A549 treated with GW870086 at 1 μM for 4 hours (cell line): ENCODE measurements at places on chromosomes 2 and 18. TPM values are rescaled to one million over a fixed set of nuclear protein-coding genes. Genes with fewer than 3 reads are reported as not detected.

NOP58 gene
- 116 to 132 TPM (median 121 TPM) in 5 replicates for total RNA-seq

HOXD12 gene
- total RNA-seq, result not detected in 5 replicates

MAP3K20 gene
- total RNA-seq, result 27.5 to 36.2 TPM (median 33.3 TPM) in 5 replicates

IL36B gene
- total RNA-seq, result 0.13 TPM in 1 of 5 replicates, not detected in the others

CAVIN2 gene
- 22.2 to 35.7 TPM (median 34.2 TPM) in 5 replicates for total RNA-seq

IHH gene
- total RNA-seq, result 0.13 to 0.45 TPM (median 0.31 TPM) in 5 replicates

STK36 gene
- total RNA-seq, result 8.6 to 11.9 TPM (median 10.5 TPM) in 5 replicates

ZAP70 gene
- 0.08 TPM in 1 of 5 replicates, not detected in the others for total RNA-seq

PPP1R1C gene
- total RNA-seq, result 0.83 to 2.6 TPM (median 1.8 TPM) in 5 replicates

SALL3 gene
- total RNA-seq, result not detected in 5 replicates

PTPRM gene
- total RNA-seq, result 27.8 to 36.9 TPM (median 32.3 TPM) in 5 replicates

ARHGEF4 gene
- 7.6 to 10.6 TPM (median 10.3 TPM) in 5 replicates for total RNA-seq

METTL5 gene
- 65.0 to 79.5 TPM (median 69.9 TPM) in 5 replicates for total RNA-seq

KIAA2012 gene
- total RNA-seq, result not detected in 5 replicates

SNX17 gene
- 135 to 147 TPM (median 145 TPM) in 5 replicates for total RNA-seq

SCN9A gene
- total RNA-seq, result 2.6 to 5.0 TPM (median 4.2 TPM) in 5 replicates

TCF4 gene
- total RNA-seq, result 0.91 to 2.2 TPM (median 1.5 TPM) in 5 replicates

CFAP53 gene
- 0.26 to 0.43 TPM (median 0.30 TPM) in 5 replicates for total RNA-seq

LAMA1 gene
- 0.13 to 0.30 TPM (median 0.15 TPM) in 5 replicates for total RNA-seq

ABCB11 gene
- total RNA-seq, result 0.01 to 0.05 TPM (median 0.03 TPM) in 4 of 5 replicates, not detected in the other

SEPTIN2 gene
- total RNA-seq, result 220 to 280 TPM (median 269 TPM) in 5 replicates

RGPD3 gene
- total RNA-seq, result 0.07 to 0.14 TPM (median 0.13 TPM) in 5 replicates

ATP6V1B1 gene
- total RNA-seq, result 1.2 to 2.5 TPM (median 2.4 TPM) in 5 replicates

UGT1A10 gene
- 0.07 to 0.49 TPM (median 0.11 TPM) in 4 of 5 replicates, not detected in the other for total RNA-seq

ZC3H6 gene
- 0.11 to 0.48 TPM (median 0.32 TPM) in 5 replicates for total RNA-seq

DPYSL5 gene
- 2.9 to 5.5 TPM (median 4.7 TPM) in 5 replicates for total RNA-seq

CIAO1 gene
- 74.6 to 87.1 TPM (median 84.0 TPM) in 5 replicates for total RNA-seq

SCRN3 gene
- 13.4 to 15.9 TPM (median 14.9 TPM) in 5 replicates for total RNA-seq

C1QL2 gene
- 0.18 to 0.57 TPM (median 0.34 TPM) in 5 replicates for total RNA-seq

KIF1A gene
- 0.48 to 1.3 TPM (median 0.83 TPM) in 5 replicates for total RNA-seq

PROKR1 gene
- total RNA-seq, result 0.03 TPM in 1 of 5 replicates, not detected in the others

CGREF1 gene
- total RNA-seq, result 5.7 to 8.6 TPM (median 7.6 TPM) in 5 replicates

SCN2A gene
- not detected in 5 replicates for total RNA-seq

HOXD11 gene
- total RNA-seq, result 6.5 to 7.7 TPM (median 6.6 TPM) in 5 replicates

HSPD1 gene
- total RNA-seq, result 581 to 650 TPM (median 613 TPM) in 5 replicates

CRYBA2 gene
- total RNA-seq, result not detected in 5 replicates

NCKAP5 gene
- total RNA-seq, result 0.67 to 1.2 TPM (median 0.81 TPM) in 5 replicates

NPPC gene
- total RNA-seq, result 0.35 to 0.64 TPM (median 0.43 TPM) in 4 of 5 replicates, not detected in the other

WNT10A gene
- total RNA-seq, result 0.07 to 0.23 TPM in 2 of 5 replicates, not detected in the others

INO80D gene
- total RNA-seq, result 1.3 to 2.1 TPM (median 2.0 TPM) in 5 replicates

G6PC2 gene
- total RNA-seq, result not detected in 5 replicates

LIMS1 gene
- 46.5 to 70.3 TPM (median 68.3 TPM) in 5 replicates for total RNA-seq

ACMSD gene
- not detected in 5 replicates for total RNA-seq

ABCG8 gene
- total RNA-seq, result not detected in 5 replicates

REG3G gene
- total RNA-seq, result not detected in 5 replicates

CELF4 gene
- total RNA-seq, result not detected in 5 replicates

CLEC4F gene
- total RNA-seq, result not detected in 5 replicates

ESPNL gene
- 0.10 to 0.17 TPM (median 0.15 TPM) in 5 replicates for total RNA-seq

BCL11A gene
- 0.10 to 0.36 TPM in 2 of 5 replicates, not detected in the others for total RNA-seq

PLB1 gene
- 0.99 to 1.8 TPM (median 1.6 TPM) in 5 replicates for total RNA-seq

UGT1A3 gene
- 0.07 TPM in 1 of 5 replicates, not detected in the others for total RNA-seq
